ENCODE measurements at places on chromosomes 6 and 20. TPM values are rescaled to one million over a fixed set of nuclear protein-coding genes. Genes with fewer than 3 reads are reported as not detected.

DNA sequence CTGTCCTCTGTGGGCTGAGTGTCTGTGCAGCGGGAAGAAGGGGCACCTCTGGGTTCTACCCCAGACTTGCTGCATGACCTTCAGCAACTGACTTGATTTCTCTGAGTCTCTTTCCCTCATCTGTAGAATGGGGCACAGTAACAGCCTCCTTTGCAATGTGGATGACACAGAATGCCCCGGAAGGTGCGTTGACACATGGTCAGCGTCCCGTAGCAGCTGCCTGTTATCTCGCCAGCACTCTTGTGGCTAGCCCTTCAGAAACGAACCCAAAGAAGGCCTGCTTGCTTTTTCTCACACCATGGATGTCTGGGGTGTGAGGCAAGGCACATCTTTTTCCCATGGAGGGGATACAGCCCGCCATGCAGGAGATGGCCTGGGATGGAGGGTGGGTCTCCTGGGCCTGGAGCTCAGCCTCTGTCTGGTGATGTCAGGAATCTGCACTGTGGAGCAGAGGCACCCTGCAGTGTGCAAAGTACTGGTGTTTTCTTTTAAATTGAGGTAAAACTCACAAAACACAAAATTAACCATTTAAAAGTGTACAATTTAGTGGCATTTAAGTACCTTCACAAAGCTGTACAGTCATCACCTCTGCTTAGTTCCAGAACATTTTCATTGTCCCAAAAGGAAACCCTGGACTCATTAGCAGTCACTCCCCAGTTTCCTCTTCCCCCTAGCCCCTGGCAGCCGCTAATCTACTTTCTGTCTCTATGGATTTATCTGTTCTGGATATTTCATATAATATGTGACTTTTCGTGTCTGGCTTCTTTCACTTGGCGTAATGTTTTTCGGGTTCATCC, 59.8 kb upstream of the FAM83D start:
- no peak for DNase-seq

- DNase-seq: no peak
These were observed 733.3 kb downstream of the HACE1 start for GRCh38 chr6:104126315-104127005.

DNA sequence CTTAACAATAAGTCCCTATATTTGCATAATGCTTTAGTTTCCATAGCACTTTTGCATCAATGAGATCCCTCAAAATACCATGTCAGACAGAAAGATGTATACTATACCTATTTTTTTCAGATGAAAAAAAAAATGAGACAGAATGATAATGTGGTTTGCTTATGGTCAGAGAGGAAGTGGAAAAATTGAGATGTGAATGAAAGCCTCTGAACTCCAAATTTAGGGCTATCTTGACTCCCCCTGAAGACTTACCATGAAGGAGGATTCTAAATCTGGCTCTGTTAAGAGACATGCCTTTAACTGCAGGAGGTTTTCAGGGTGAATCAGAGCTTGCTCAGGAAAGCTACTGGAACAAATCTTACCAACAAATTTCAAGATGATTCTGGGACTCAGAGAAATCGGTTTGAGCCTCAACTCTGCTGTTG, 176.2 kb downstream of the ISM1 start:
- DNase-seq: no peak

The CDYL gene
- total RNA-seq: 71.5 TPM

GRCh38 chr6:121175827-121176226, 158.5 kb downstream of the TBC1D32 start:
- no peak for DNase-seq

DNA sequence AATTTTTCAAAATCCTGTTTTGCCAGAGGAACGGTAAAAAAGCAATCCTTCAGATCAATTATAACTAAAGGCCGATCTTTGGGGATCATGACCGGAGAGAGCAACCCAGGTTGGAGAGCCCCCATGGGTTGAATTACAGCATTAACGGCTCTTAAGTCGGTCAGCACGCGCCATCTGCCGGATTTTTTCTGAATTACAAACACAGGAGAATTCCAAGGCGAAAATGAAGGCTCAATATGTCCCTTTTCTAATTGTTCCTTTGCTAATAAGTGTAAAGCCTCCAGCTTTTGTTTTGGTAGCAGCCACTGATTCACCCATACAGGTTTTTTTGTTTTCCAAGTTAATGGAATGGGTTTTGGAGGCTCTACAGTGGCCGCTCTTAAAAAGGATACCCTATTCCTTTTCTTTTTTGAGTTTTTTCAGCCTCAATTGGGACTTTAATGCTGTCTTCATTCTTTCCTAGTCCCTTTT, 16.9 kb upstream of the PTCRA start:
- peak; percentile 83 for DNase-seq

The HSPA12B gene
- total RNA-seq: 0.18 TPM

DNA sequence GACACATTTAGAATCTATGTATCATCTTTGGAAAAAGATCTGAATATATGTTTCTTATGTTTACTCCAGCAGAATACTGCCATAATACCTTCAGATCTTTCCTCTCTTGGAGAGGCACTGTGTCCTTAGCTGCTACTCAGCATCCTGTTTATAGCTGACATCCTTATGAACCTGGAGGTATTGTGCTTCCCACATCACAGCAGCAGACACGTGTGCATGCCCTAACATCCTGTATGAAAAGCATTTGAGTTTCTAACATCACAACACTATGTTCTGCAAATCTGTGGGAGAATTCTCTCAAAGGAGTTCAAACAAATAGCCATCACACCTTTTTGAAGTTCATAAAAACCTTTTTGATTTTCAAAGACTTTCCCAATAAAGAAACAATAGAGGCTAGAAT, 216.0 kb downstream of the GJA1 start:
- DNase-seq: peak; percentile 21

GRCh38 chr6:31092769-31093505, 19.4 kb downstream of the C6orf15 start:
- no peak for DNase-seq

The ERGIC3 gene
- 213 TPM for total RNA-seq

Measured in cardiac muscle cell (in vitro differentiated cells and primary cell).